ENCODE measurements at places on chromosomes 3 and 15.

GRCh38 chr3:127134466-127134865 lies 58.5 kb upstream of the PRR23E start:
- DNase-seq: no peak

DNA sequence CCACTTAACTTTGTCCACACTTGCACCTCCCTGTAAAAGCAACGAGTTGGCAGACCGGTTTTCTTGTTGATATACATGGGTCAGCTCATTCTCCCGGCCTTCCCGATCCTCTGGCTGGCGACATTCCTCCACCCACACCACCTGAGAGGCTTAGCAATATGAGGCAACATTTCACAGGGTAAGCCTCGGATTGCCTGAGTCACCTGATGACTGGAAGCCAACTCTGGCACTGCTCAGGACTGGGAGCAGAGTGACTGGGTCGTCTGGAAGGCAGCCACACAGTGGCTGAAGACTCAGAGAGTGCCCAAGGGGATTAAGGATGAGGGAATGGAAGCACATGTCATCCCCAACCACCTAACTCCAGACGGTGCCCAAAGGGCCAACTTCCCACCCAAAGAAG lies 9.8 kb downstream of the HOMER2 start:
- DNase-seq: peak; percentile 91

GRCh38 chr3:188772886-188773285 lies 398.9 kb upstream of the TPRG1 start:
- DNase-seq: peak; percentile 64

- no peak for DNase-seq
Measured at GRCh38 chr3:195372220-195372619, 70.6 kb downstream of the ACAP2 start.

- DNase-seq: no peak
Measured at GRCh38 chr15:40731034-40731433, 24.0 kb downstream of the RMDN3 start.

DNA sequence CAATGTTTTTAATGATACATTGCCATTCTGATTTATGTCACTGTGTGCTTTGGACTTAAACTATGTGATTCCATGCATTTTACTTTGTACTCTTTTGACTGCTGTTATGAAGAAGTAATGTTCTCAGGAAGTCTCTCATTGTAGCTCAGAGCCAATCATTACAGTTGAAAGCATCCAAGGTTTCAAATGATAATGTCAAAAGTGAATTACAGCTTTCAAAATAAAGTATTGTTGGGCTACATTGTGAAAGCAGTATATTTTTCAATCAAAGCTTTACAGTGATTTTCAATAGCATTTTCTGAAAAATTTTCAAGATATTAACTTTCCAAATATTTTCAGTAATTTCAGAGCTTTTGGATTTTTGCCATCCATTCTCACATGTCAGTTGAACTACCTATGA lies 243.6 kb downstream of the ZIC4 start:
- no peak for DNase-seq

DNA sequence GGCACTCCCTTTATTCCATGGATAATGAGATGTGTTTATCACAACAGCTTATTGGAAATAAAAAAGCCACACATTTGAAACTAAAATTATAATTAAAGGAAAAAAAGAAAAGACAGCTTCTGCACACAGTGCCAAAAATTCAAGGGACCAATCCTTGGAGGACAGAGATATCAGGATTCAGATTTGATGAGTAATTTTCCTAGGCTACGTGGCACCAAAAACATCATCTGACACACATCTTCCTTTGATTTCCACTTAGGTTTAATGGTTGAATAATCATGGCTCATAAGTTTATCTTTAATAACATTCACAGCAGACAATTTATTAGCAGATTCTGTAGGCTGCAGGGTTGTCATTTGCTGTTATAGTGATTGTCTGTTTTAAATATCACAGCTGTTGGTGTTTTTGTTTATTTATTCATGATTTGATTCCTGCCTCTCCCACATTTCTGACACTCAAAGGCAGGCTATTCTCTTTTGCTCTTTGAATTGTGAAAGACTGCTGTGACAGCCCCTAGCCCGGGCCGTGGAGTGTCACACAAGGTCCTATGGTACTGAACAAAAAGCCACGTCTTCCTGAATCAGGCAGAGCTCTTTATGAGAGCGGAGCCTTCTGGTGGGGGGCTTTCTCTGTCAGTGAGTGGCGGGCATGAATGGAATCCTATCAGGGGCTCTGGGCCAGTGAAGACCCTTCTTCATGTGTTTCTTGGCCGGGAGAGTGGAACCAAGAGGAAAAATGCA lies 708.5 kb downstream of the SQOR start:
- no peak for DNase-seq

DNA sequence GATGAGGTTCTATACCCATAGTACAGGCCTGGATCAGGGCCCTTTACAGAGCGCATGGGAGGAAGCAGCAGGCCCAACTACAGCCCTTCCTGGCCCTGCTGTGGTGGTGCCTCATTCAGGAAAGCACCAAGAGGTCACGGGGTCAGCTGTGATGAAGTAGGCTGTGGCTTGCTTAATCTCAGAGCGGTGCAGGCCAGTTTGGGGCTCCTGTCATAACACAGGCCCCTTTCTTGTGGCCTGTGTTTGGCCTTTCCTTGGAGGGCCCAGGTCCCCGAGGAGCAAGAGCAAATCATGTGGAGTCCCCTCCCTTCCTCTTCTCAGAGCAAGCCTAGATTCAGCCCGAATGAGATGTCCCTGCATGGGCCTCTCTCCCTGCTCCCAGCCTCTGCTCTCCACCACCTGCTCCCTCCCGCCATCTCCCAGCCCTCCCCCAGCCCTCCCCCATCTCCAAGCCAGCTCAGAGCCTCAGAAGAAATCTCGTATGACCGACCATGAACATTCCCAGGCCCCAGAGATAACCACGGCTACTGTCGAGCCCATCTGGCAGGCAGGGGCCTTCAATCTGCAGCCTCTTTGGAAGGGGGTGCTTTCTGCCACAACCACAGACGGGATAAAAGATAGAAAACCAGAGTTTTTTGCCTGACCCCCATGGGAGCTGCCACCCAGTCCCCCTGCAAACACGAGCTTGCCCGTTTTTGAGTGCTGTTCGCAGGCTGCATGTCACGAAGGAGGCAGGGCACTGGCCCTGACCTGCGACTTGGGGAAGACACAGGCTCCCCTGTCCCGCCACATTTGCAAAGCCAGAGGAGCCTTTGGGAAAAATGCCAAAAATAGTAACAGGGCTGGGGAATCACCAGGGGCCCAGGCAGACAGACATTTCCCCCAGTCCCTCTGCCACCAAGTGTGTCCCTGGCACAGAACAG lies 32.3 kb upstream of the DUSP7 start:
- DNase-seq: peak; percentile 59

- no peak for DNase-seq
Measured at GRCh38 chr15:95252404-95252803, 1021.0 kb downstream of the MCTP2 start.

DNA sequence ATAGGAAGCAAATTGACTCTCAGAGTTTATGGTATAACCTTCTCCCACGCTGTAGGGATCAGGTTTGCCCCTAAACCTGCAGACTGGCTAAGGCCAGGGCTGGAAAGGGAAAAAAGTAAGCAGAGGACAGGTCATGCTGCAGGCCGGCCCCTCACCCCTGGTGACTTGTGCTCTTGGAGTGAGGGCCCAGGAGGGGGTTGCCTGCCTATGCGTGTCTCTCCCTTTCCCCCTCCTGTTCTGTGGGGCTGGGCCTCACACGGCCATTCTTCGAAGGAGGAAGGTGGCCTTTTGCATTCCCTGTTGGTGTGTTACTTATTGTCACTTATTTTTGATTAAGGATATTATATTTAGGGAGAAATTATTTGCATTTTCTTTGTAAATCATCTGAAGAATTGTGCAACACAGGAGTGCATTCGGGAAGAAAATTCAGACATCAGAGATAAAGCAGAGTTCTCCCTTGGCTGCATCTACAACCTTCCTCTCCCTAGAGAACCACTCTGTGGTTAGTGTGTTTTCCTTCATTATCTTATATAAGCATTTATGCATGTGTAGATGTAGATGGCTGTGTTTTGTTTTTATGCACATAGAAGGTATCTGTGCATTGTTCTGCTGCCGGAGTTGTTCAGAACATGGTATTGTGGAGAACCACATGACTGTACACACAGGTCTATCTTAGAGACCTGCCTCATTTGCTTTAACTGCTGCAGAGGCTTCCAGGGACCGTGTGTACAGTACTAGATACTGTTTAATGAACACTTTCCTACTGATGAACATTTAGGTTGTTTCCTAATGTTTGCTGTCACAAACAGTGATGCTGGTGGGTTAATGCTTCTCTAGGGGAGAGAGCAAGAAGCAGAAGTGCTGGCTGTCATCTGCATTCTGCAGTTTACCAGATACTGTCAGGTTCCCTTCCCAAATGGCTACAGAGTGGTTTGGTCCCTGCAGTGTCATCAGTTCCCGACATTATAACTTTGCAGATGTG lies 133.5 kb downstream of the APBA2 start:
- DNase-seq: no peak

DNA sequence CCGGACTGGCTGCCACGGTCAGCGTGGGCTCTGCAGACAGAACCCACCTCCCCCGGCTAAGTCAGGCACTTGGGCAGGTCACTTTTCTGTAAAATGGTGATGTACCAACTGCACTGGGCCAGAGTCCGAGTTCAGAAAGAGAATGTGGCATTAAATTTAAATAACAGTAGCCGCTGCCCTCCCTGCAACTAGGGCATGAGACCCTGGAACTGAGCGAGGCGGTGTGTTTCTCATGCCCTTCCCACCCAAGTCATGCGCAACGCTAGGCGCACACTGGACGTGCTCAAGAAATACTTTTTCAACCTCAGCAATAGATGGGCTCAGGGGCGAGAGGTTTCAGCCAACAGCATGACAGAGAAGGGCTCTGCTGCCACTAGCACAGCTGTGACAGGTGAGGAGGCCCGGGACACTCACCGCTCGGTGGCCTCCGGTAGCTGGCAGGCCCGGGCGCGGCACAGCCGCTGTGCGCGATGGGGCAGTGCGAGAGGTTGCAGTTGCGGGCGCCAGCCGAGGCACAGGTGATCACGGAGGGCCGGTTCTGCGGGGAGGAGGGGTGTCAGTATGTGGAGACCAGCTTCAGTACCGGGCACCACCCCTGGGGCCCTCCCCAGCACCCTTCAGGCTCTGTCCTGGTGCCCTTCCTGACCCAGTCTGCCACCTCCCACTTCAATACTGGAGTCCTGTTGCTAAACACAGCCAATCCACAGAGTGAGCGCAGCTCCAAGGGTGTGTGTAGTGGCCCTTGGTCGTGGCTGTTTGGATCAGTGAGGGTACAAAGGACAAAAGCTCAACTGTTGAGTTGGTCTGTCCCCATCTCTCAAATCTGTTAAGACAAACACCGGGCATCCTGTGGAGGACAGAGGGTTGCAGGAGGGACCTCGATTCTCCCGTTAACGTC lies 84.5 kb downstream of the VGLL4 start:
- DNase-seq: no peak

DNA sequence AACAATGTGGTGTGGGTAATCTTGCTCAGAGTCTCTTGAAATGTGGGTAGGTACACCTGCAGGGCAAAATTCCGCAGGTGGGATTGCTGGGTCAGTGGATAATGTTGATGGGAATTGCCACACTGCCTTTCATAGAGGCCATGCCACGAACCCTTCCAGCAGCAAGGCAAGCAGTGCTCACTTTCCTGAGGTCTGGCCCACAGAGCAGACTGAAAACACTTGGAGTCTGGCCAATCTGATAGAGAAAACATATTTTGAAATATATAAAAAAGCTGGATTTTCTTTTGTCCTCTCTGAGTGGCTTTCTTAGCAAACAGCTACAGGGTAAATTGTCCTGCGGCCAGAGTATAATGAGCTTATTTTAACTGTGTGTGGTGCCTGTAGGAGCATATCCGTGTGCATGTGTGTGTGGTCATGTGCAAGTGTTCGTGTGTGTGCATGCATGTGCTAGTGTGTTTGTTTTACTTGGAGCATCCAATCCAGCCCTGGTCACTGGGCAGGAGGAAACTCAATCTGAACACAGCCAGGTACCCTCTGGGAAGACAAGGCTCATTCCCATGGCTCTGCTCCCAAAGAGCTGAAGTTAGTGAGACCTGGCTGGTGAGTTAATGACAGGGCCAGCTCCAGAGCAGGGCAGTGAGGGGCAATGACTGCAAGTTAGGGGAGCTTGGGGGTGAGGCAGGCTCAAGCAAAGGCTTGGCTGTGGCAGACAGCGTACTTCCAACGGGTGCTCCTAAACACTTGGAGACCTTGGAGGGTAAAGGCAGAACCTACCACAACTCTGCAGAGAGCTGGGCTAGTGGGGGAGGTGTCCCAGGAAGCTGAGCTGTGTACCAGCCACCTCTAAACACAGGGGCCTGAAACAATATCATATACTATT lies 91.3 kb downstream of the PLXNA1 start:
- no peak for DNase-seq
